ENCODE measurements at places on chromosomes 2 and 18.

DNA sequence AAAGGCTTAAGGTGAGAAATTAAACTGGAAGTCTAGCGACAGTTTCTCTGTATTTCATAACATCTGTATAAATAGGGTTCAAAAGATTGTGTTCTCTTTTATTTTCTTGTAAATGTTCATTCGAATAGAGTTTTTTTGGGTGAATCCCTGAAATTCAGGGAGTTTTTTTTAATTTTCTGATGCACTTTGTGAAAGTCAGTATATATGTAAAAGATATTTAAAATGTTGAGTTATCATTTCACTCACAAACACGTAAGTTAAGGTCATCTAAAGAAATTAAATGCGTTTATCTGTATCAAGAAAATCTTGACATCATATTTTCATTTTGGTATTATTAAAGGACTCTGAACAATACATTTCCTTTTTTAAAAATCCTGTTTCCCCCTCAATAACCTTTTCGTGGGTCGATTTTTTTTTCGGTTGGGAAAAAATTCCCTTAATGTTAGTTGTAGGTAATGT is 3.4 kb downstream of the SP9 start:
- DNase-seq = no peak

GRCh38 chr18:6759579-6759978 is 30.1 kb downstream of the ARHGAP28 start:
- DNase-seq = no peak

- no peak for DNase-seq
Measured at GRCh38 chr2:159985656-159986055, 76.8 kb downstream of the PLA2R1 start.

DNA sequence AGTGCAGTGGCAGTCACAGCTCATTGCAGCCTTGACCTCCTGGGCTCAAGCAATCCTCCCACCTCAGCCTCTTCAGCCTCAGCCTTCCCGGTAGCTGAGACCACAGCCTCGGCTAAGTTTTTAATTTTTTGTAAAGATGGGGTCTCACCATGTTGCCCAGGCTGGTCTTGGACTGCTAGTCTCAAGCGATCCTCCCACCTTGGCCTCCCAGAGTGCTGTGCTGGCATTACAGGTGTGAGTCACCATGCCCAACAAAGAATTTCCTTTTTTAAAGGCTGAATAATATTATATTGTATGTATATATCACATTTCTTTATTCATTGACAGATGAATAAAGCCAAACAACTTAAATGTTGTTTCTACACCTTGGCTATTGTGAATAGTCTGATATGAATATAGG is 42.5 kb downstream of the MOB4 start:
- no peak for DNase-seq

Data from nucleus accumbens (tissue), 56 donors.